ENCODE measurements at places on chromosomes 7 and 10.

DNA sequence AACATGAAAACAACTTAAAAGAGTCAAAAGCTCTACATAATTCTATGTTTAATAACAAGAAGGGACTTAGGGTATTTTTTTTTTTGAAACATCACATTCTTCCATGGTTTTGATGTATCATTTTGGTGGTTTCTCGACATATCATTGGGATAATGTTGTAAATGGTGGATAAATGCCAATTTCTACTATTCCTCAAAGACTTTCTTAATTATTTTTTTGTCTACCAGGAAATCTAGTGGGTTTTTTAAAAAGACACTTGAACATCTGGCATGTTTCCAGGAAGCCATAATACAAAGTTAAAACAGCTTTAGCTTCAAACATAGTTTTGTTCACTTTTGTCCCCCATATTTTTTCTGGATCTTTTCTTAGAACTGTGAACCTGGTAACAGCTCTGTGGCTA lies 200.4 kb downstream of the DKK1 start:
- DNase-seq, result no peak

GRCh38 chr7:114085592-114086501 lies 167.0 kb upstream of the PPP1R3A start:
- no peak for DNase-seq

DNA sequence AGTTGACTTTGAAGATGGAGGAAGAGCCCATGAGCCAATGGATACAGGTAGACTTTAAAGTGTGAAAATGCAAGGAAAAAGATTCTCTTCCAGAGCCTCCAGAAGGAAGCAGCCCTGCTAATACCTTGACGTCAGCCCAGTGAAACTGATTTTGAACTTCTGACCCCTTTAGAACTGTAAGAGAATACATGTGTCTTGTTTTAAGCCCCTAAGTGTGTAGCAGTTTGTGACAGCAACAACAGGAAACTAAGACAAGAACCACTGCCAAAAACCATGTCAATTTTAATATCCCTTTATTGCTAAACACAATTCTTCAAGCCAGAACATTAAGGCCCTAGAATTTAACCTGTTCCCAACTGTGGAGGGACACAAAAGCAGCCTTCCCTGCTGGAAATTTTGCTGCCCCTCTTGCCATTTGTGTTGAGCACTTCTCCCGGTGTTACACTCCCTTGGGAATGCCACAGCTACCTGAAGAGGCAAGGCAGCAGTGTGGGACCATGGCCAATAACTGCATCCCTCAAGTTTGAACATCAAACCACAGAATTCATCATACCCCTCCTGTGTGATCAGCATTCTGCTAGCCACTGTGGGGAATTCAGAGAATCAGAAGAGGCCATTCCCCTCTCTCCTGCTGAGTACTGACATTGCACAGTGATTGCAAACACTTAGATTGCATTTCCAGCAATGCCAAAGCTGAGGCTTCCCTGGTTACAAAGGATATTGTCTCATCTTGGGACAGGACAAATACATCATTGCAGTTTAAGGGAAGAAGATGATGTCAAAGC lies 12.3 kb upstream of the CCDC172 start:
- DNase-seq, result no peak

DNA sequence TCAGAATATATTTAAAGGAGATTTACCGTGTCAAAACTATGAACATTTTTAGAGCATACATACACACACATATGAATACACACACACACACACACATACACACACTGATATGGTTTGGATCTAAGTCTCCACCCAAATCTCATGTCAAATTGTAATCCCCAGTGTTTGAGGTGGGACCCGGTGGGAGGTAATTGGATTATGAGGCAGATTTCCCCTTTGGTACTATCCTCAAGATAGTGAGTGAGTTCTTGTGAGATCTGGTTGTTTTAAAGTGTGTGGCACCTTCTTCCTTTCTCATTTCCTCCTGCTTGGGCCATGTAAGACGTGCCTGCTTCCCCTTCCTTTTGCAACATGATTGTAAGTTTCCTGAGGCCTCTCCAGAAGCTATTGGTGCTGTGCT lies 515.0 kb upstream of the ZMIZ1 start:
- DNase-seq, result no peak

DNA sequence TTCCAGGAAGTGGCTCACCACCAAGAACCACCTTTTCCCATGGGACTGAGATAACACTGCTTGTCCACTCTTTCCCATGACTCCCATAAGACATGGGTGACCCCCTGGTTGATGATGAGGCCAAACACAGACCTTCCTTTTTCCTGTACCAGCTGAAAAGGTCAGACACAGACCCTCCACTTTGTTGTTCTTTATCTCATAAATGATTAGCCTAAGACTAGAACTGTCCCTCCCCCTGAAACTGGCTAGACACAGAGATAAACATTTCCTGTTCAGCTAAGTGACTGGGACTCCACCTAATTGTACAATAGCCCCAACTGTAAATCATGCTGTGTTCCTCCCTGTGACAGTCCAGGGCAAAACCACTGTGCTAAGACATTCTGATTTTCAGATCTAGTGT lies 8.2 kb upstream of the NRG3 start:
- no peak for DNase-seq

GRCh38 chr7:151249732-151250072 lies 1.2 kb upstream of the SMARCD3 start:
- no peak for DNase-seq

GRCh38 chr10:119602241-119603095 lies 5.7 kb upstream of the TIAL1 start:
- DNase-seq, result no peak

GRCh38 chr10:114519756-114520293 lies 115.5 kb upstream of the AFAP1L2 start:
- no peak for DNase-seq

- no peak for DNase-seq
Measured at GRCh38 chr10:25175527-25176420, 973 bp downstream of the GPR158 start.

GRCh38 chr10:101397140-101397539 lies 43.2 kb downstream of the BTRC start:
- no peak for DNase-seq

- no peak for DNase-seq
Measured at GRCh38 chr10:104117839-104118323, 4.1 kb upstream of the SFR1 start.

DNA sequence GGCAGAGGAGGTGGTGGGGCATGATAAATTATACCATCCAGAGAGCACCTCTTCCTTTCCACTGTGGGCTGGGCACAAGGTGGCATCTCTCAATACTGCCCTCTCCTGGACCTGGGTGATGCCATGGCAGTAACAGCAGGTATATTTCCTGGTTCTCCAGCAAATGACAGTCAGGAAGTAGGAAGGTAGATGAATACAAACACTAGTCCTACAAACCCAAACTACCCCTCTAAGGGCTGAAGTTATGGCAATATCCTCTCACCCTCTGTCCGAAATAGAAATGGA lies 1004.9 kb downstream of the KCNMA1 start:
- DNase-seq, result no peak

DNA sequence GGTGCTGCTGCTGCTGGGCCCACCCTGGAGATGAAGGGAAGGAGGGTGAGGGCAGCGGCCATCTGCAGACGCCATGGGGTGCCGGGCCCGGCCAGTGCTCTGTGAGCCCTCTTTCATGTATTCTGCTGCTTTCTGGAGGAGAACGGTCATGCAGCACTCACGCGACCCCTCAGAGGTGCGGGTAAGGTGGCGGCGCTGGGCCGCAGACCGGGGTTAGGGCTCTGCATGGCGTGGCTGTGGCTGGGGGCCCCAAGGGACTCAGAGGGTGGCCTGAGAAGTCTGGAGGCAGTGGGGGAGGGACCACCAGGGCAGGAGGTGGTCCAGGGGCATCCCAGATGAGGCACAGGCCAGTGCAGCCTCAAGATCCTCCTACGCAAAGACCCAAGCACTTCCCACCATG lies 275.5 kb downstream of the ELFN1 start:
- no peak for DNase-seq

DNA sequence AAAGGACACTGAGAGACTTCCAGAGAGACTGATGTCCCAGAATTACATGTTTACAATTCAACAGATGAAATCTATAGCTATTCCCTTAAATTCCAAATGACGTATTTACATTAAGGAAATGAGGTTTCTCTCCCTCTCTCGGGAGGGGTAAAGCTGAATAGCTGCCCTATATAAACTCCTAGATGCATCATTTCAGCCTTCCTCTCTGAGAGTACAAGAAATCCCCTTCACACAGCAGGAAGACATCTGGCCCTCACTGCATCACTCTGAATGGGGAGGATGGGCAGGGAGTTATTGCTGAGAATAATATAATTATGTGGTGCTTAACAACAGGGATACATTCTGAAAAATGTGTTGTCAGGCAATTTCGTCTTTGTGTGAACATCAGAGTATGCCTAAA lies 11.0 kb downstream of the POT1 start:
- no peak for DNase-seq

DNA sequence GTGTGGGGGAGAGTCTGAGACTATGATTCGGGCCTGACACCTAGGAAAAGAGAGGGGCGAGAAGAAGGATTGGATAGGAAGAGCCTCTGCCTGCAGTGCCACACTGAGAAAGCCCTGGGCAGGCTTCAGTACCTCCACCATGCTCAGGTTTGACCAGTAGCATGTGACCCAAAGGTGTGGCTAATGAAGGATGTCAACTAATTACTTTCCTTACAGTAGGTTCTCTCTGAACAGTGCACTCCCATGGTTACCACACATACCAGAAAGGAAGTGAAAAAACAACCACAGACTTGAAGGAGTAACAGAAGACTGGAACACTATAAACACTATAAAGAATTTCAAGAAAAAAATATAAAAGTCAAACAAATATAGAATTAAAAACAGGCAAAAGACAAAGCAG lies 46.2 kb downstream of the SEM1 start:
- no peak for DNase-seq

DNA sequence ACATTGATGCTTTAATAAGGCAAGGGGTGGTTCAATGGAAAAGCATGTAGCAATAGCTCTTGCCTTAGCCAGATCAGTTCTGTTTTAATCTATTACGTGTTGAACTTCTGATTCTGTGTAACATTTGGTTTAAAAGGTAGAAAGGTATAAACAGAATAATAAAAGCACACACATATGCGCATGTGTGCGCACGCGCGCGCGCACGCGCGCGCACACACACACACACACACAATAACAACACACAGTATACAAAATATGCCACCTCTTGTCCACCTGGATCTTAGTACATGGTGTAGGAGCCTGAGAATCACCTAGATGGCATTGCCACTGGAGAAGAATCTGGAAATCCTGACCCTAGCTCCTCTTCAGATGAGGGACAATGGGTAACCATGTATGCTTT lies 49.6 kb upstream of the TEX47 start:
- DNase-seq, result no peak

GRCh38 chr10:129888784-129889616 lies 75.1 kb downstream of the EBF3 start:
- no peak for DNase-seq

DNA sequence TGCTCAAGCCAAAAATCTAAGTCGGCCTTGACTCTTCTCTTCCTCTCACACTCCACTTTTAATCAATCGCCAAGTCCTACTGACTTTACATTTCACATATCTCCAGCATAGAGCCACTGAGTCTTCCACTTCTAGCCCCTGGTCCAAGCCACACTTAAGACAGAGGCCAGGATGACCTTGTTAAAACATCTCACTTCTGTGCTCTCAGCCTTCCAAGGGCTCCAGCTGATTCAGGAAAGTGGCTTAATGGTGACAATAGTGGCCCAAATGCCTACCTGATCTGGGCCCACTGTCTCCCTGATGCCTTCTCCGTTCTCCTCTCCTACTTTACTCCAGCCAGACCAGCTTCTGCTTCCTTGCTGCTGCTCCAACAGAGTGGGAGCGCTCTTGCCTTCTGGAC lies 4.4 kb downstream of the TBATA start:
- DNase-seq, result no peak

DNA sequence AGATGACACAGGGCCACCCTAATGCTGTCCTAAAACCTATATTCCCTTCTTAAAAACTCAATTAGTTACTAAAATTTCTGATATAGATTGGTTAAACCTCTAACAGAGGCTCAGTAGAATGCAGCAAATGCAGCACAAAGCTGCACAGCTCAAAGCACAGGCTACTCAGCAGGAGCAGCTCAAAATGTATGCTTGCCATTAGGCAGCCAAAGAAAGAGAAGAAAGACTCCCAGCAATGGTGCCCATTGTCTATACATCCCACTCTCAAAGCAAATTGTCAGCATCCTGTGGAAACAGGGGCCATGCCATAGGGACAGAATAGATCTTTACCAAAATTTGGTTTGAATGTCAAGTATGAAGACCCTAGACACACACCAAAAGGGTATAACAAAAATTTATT lies 73.5 kb downstream of the TFPI2 start:
- DNase-seq, result no peak

DNA sequence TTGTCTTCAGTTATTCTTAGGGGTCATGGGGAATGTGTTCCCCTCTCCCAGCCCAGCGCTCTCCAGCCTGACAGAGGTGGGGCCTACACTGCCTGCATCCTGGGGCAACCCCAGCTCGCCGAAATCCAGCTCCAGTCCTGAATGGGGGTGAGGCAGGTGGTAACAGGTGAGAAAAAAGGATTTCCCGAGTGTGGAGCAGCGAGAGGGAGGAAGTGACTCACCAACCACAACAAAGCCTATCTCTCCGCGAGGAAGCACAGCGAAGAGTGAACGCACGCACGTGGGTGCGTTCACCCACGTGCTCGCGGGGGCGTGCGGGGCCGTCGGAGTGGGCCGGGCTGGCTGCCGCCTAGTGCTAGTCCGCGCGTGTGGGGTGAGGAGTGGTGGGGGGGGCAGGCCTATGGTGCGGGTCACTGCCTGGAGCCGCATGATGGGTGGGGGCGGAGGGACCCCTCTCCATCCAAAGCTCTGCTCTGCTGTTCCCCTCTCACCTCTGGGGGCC lies 855 bp upstream of the PALD1 start:
- DNase-seq, result no peak

DNA sequence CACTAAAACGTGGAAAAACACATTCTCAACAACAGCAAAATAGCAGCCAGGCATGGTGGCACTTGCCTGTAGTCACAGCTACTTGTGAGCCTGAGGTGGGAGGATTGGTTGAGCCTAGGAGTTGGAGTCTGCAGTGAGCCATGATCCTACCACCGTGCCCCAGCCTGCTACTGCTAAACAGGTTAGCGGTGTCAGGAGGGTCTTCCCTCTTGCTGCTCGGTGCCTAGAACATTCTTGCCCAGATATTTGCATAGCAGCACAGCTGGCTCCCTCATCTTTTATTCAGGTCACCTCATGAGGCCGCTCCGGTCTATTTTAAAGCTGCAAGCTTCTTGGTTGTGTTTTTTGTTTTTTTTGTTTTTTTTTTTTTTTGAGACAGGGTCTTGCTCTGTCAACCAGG lies 2.9 kb upstream of the RABGEF1 start:
- DNase-seq, result no peak

GRCh38 chr10:95861386-95861785 lies 46.4 kb upstream of the CC2D2B start:
- no peak for DNase-seq

Data from D721Med (cell line).